ENCODE measurements at places on chromosomes 2 and 18.

DNA sequence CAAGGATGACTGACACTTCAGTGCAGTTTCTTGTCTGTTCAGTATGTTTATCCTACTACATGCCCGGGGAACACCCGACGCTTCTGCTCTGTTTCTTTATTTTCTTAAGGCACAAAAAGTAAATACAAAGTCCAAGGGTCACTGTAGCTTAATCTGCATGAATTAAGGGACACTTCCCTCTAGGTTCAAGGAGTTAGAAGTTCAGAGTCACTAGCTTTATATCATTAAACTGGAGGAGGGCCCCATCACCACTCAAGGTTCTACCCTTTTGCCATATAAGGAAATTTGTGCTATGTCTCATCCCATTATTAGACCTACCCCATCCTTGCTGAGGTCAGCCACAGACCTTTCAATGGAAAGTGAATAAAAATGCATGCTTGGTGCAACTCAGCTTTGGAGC is 27.6 kb upstream of the RMDN2 start:
- DNase-seq, result no peak

DNA sequence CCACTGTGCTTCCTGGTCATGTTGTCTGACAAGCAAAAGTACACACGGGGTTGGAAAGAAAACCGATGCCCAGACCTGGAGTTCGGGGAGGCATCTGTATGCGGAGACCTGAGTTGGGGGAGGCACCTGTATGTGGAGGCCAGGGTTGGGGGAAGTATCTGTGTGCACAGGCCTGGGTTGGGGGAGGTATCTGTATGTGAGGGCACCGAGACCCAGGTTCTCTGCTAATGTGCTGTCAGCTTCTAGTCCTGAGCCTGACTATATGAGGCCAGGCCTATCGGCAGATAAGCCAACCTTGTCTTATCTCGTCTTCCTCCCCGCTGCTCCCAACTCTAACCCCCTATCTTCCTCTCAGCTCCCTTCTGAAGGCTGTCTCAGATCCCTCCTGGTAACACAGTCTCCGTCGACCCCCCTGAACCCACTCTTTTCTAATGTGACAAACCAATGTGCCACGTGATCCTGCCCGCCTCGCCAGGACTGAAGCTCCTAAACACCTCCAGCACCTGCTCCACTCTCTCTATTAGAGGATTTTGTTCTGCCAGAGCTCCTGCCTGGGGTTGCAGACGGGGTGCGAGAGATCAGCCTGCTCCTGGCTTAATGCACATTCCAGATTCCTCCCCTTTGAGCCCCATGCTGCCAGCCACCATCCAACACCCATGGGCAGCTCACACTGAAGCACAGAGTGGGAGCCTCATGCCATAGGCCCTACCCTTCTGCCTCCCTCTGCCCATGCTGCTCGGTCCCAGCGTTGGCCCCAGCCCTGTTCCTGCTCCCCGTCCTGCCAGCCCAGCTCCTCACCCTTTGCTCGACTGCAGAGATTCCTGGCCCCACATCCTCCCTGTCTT is 188.4 kb downstream of the SH3BP4 start:
- no peak for DNase-seq

DNA sequence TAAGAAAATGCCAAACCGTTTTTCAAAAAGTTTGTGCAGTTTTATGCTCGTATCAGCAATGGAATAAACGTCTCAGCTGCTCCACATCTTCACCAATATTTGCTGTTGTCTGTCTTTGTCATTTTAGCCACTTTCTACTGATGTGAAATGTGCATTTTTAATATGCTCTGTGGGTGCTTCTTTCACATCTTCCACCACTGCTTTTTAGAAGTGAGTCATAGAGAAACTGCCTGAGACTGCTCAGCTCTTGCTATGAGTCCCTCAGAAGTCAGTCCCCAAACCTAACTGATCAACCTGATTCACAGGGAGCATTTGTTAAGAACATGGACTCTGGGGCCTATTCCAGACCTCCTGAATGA is 41.0 kb upstream of the EPC2 start:
- no peak for DNase-seq

GRCh38 chr18:5288517-5288935 is 7.0 kb downstream of the ZBTB14 start:
- DNase-seq, result no peak

- DNase-seq, result no peak
Measured at GRCh38 chr2:26136451-26136850, 36.4 kb upstream of the GAREM2 start.

GRCh38 chr2:60416221-60417008 is 137.0 kb downstream of the BCL11A start:
- no peak for DNase-seq

DNA sequence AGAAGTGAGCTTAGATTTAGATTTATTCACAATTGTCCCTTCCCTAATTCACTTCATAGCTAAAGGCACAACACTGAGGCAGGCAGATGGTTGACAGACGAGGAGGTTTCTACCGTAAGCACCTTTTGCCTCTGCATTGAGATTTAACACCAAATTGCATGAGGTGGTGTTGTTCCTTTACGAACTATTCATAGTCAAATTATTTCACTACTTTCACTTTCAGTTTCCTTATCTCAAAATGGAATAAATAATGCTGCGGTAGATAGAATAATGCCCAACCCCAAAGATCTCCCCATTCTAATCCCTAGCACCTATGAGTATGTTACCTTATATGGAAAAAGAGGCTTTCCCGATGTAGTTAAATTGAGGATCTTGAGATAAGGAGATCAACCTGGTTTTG is 58.9 kb upstream of the LINC00305 start:
- DNase-seq, result no peak

Data from CD4-positive, alpha-beta memory T cell (primary cell).